Fibroblast of upper back skin (primary cell): ENCODE measurements at places on chromosomes 4 and X.
A peak's percentile ranks its signal among the peaks of the same experiment; 100 is the strongest.

- DNase-seq: no peak
These were observed 3.1 kb downstream of the MTMR1 start for GRCh38 chrX:150696331-150696730.

DNA sequence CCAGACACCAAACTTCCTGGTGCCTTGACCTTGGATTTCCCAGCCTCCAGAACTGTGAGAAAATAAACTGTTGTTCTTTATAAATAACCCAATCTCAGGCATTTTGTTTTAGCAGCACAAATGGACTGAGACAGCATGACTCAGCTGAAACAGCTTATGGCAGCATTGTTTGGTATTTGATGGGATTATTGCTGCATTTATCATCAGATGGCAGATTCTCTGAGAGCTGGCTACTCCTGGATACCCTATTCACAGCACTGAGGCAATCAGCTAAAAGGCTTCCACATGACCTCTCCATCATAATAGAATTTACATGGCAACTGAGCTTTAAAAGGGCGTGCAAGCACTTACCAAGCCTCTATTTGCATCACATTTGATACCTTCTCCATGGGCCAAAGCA, 623.1 kb upstream of the CPEB2 start:
- no peak for DNase-seq

DNA sequence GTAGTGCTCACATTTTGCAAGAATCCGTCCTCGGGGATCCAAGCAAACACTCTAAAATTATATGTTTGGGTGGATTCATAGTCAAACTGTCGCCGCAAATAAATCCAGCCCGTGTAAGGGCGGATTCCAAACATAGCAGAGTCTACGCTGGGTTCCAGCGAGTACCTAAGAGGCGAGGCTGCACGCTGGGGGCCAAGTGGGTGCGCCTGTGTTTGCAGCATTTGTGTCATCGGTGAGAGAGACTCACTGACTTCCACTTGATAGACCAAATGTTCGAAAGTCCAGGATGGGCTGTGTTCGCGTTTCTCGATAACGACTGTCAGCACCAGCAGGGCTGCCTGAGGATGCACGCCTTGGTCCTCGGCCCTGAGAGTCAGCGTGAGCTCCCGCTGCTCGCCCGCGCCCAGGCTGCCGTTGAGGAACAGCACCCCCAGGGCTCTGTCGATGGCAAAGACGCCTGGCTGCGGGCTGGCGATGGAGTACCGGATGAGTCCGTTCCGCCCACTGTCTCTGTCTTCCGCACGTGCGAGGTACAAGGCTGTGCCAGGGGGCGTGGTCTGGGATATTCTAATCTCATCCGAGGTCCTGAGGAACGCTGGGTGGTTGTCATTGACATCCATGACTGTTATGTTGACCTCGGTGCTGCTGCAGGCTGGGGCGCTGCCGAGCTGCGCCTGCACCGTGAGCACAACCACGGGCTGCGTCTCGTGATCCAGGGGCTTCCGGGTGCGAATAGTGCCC, 158.7 kb downstream of the DCHS2 start:
- DNase-seq: no peak

DNA sequence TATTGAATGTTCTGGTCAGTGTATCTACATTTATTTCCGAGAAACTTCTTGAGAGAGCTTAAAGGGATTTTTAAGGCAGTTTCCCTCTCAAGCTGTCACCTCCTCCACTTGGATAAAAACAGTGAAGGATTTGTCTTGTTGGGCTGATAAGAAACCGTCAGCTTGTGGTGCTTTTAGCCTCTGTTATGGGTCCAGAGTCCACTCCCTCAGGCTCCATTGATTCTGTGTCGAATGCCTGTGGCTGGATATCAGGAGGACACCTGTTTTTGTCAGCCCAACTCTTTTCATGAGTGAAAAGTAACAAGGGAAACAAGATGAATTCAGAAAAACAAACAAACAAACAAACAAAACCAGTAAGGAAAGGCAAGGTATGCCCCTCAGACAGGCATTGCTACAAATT, 12.4 kb downstream of the CLCN4 start:
- no peak for DNase-seq

- no peak for DNase-seq
These were observed 363.3 kb downstream of the NAF1 start for GRCh38 chr4:162803378-162803777.

DNA sequence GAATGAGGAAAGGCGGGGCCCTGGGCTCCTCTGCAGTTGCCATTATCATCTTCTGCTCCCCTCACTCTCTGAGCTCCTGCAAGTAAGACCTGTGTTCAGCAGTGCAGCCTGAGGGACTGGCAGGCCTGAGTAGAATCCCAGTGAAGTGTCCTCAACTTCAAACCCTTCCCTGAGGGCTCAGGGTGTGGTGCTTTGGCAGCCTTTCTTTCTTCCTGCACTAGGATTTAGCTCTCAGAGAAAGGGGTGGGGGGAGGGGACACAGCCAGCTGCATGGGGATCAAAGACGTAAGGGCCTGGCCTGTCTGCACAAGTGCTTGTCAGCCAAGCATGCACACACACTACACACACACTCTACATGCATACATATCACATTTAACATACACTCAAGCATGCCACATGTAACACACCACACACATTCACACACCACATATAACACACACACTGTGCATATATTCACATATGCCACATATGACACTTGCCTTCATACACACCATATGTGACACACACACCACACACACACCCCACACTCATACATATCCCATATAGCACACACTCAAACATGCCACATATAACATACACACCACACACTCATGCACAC, 223.4 kb upstream of the RPL34 start:
- DNase-seq: no peak

DNA sequence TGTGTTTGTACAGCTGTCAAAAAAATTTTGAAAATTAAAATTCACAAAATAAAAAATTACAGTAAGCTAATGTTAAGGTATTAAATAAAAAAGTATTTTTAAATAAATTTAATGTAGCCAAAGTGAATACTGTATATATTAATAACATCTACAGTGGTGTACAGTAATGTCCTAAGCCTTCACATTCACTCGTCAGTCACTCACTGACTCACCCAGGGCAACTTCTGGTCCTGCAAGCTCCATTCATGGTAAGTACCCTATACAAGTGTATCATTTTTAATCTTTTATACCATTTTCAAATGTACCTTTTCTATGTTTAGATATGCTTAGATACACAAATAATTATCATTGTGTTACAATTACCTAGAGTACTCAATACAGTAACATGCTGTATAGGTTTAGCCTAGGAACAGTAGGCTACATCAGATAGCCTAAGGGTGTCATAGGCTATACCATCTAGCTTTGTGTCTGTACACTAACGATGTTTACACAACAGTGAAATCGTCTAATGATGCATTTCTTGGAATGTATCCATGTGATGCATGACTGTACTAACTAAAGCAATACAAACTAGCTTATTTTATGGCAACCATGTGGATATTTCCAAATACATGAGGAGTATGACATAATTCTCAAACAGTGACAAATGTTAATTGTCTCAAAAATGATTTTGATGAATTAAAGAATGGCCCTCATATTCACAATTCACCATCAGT, 13.7 kb downstream of the DDX60 start:
- DNase-seq: peak; percentile 25

DNA sequence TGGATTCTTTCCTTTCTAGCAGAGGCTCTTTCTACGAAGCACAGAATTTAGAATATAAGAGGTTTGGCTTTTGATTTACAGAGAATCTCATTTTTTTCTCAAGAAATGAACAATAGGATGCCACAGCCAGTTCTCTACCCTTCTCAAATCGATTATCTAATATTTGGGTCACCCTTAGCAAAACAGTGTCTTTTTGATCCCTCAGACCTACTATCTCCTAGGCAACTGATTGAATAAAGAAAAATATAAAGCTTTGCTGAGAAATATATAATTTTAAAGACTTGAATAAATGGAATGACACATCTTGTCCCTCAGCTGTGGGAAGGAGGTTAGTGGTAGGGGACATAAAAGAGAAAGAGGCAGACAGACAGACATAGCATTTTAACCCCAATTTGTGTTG, 153.3 kb downstream of the SH3KBP1 start:
- DNase-seq: no peak

DNA sequence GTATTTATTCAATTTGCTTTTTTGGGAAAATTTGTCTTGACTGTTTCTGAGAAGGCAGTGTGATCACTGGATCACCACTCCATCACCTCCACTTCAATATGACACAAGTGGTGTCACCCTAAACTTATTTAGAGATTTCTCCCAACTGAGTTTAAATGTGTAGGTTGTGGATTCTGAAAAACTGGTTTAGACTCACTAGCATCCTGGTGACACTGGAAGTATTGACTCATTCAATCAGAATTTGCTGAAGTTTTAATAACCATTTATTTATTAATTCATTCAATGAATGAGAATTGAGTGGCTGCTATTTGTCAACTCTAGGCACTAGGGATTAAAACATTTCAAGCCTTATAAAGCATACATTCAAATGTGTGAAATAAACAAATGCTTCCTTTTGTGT, 819.1 kb upstream of the EPHA5 start:
- no peak for DNase-seq

DNA sequence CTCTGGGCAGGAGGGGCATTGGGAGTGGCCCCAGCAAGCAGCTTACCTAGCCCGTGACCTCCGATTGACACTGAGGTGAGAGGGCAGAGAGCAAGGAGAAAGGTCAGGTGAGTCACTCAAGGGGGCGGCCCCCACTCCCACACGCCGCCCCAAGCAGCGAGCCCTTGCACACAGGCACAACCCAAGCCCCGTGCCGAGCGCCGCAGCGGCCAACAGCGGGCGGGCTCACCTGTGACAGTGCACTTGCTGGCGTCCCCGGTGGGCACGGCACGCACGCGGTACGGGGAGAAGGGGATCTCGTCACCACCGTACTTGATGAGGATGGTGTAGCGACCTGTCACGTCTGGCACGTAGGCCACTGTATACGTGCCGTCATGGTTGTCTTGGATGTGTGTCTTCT, 17.2 kb downstream of the FLNA start:
- DNase-seq: no peak

DNA sequence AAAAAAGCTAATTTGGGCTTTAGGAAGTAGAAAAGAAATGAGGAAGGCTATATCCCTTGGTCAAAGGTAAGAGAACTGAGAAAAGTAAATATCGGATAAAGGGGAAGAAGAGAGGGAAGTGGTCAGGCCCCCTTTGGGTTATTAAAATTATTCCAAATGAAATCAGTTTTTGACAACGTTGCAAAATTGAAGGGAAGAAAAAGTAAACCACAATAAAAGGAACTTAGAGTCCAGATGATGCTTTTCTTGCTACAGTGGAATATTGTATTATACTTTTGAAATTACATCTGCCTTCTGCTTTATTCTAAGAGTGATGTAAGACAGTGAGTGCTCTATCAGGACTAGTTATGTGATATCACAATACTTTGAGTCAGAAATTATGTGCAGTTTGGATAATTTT, 59.4 kb upstream of the RBPJ start:
- no peak for DNase-seq

GRCh38 chr4:170122252-170122651, 32.5 kb upstream of the AADAT start:
- DNase-seq: no peak

DNA sequence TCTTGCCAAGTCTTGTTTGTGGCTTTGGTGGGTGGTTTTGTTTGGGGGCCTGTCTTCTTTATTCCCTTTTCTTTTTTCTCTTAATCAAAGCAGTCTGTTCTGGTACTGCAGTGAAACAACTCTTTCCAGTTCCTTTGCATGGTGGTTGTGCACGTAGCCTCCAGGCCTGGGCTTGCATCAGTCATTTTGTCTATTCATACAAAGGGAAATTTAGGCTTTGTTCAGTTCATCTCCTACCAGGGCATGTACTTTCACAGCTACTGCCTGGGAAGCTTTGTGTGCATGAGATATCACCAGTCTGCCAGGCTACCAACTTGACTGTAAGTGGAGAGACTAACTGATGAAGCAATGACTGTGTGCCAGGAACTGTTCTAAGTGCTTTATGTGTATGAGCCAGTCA, 8.5 kb downstream of the TRIM2 start:
- DNase-seq: no peak

DNA sequence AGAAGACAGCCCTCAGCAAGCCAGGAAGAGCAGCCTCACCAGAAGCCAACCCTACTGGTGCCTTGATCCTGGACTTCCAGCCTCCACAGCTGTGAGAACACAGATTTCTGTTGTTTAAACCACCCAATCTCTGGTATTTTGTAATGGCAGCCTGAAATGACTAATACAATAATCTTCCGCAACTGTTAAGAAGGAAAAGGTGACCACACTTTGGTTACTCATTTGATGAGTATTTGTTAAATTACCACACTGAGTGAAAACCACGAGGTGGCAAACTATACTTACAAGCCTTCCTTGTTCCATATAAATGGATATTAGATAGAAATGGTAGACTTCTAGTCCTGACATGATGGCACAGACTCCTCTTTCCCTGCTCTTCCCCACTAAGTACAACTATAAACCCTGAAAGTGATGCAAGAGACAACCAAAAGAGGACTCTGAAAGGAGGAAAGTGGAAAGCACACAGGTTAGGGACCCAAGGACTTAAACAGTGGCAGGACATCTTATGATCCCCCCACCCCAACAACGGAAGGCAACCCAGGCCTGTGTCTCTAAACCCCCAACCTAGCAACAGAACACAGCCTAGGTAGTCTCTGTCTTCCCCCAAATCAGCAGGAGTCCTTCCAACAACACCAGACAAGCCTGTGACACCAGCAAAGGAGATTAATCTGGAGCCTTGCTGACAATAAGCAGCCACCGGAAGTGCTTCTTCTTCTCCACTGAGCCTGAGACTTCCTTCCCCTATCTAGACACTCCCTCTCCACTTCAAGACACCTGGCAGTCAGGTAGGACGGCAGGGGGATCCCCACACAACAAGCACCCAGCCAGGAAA, 12.3 kb downstream of the ZNF182 start:
- peak; percentile 57 for DNase-seq

DNA sequence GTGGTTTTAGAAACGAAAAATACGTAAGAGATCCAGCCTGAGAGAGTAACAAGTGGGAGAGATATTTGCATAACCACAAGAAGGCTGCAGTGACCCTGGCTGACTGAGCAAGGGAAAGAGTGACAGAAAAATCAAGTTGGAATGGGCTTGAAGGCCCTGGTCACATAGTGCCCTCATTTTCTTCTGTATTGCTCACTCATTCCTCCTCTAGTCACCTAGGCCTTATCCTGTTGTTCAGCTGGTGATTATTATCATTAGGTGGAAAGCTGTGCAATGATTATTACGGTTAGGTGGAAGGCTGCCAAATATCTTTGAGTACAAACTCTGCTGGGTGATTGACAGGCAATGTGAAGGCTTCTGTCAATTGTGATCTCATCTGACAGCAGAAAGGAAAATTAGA, 2384.1 kb downstream of the PCDH7 start:
- no peak for DNase-seq
